ENCODE measurements at places on chromosomes 4 and X.

- DNase-seq = no peak
Measured at GRCh38 chr4:106707776-106708463, 328.2 kb downstream of the DKK2 start.

GRCh38 chr4:11625211-11625610, 196.5 kb upstream of the HS3ST1 start:
- DNase-seq = no peak

- no peak for DNase-seq
Measured at GRCh38 chr4:130896920-130897319, 1801.0 kb downstream of the C4orf33 start.

GRCh38 chr4:152103181-152103901, 342.5 kb upstream of the GATB start:
- no peak for DNase-seq

DNA sequence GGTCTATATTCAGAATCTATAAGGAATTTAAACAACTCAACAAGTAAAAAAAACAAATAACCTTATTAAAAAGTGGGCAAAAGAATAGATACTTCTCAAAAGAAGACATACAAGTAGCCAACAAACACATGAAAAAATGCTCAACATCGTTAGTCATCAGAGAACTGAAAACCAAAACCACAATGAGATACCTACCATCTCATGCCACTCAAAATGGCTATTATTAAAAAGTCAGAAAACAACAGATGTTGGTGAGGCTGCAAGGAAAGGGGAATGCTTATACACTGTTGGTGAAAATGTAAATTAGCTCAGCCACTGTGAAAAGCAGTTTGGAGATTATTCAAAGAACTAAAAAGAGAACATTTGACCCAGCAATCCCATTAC, 201.6 kb downstream of the QDPR start:
- DNase-seq = no peak

GRCh38 chrX:7170898-7171297, 22.9 kb upstream of the PUDP start:
- peak; percentile 34 for DNase-seq

DNA sequence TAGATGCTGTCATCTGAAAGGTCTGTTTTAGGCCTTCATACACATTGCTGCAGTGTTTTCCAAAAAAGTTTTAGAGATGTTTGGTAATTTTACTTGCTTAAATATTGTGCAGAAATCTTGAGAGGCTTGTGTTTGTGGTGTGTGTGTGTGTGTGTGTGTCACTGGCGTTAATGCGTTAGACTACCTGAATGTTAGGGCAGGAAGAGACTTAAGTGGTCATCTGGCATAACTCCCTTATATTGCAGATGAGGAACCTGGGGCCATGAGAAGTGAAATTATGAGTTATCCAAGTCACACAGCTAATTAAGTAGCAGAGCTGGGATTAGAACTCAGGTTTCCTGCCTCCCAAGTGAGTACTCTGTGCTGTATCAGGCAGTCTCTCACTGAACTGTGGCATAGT, 1.4 kb downstream of the LSM6 start:
- DNase-seq = no peak

DNA sequence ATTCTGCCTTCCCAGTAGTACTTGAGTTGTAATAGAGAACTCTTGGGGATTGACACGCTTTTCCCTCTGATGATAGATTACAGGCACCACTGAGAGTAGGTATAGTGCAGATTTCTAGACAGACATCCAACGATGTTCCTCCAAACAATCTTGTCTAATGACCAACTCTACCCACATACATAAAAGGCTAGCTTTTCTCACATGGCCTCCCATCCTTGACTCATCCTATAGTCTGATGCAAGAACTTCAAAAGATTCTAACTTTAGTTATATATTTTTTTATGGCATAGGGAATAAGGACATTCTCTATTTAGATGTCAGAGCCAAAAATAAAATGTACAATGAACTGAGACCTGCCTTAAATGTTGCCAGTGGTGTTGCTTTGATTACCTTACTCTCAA, 60.9 kb downstream of the GLRA2 start:
- no peak for DNase-seq

- DNase-seq = peak; percentile 20
Measured at GRCh38 chr4:38455092-38455862, 208.7 kb upstream of the KLF3 start.

- DNase-seq = no peak
Measured at GRCh38 chr4:175818406-175818805, 6.3 kb upstream of the GPM6A start.

- DNase-seq = no peak
Measured at GRCh38 chr4:153409412-153409811, 56.7 kb upstream of the TMEM131L start.

GRCh38 chrX:6021316-6022091, 207.2 kb downstream of the NLGN4X start:
- DNase-seq = peak; percentile 0

GRCh38 chrX:18129690-18130089, 91.0 kb downstream of the BEND2 start:
- DNase-seq = no peak

DNA sequence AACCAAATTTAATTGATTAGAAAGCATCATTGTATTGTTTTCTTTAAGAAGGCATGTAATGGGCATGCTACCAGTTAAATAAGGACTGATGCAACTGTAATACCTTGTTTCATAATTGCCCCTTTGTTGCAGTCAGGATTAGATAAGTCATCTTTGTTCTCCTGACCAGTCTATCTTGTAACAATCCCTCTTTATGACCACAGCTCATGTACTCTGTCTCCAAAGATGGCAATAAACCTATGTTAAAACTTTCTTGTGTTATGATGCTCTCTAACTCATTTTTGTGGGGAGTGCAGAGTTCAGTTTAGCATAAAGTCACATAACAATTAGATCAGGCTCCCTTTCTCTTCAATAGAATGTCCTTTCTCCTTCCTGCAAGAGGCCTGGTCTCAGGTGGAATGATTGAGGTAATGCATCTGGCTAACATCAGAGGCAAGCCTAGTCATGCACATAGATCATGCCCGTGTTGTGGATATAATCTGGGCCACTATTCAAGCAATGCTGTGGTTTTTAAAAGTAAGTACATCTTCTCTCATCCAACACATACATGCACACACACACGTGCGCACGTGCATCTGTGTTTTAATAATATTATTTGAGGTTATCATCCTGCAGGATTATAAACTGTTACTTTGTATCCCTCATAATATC, 45.6 kb downstream of the TMEM154 start:
- DNase-seq = no peak

- DNase-seq = no peak
Measured at GRCh38 chr4:81106150-81106549, 75.6 kb downstream of the BMP3 start.

DNA sequence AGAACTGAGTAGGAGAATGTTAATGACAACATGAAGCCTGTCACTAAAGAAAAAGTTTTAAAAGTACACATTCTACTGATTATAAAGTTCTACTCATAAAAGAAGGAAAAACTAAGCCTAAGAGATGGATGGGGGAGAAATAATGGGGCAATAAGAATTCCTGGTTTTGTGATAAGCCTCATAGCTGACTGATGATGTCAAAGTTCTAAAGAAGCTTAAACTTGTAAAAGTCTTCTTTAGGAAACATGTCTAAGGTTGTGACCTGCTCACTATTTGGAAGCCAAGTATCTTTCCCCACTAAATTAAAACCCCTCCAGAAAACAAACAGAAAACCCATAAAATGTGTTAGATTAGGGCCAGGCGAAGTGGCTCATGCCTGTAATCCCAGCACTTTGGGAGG, 232.9 kb upstream of the GIMD1 start:
- DNase-seq = no peak

GRCh38 chrX:57528670-57529255, 63.0 kb upstream of the ZXDB start:
- DNase-seq = peak; percentile 2

DNA sequence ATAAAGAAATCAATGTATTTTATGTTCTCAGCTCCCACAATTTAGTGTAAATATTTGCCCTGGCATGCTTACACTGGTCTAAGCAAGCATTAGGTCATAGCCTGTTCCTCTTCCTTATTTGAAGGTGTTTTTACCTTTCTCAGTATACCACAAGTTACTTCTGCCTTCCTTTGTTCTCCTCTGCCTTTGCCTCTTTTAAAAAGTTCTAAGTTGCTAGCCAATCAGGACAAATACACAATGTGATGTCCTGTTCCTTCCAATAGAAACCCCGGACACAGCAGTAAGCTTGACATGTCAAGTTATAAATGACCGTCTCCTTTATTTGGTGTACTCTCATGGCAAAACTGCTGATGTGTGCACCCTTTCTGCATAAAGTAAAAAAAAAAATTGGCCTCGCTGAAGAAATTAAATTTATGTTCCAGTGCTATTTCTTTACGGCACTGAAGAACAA, 49.4 kb downstream of the UGT2B10 start:
- no peak for DNase-seq

- no peak for DNase-seq
Measured at GRCh38 chr4:75723163-75724065, 963 bp upstream of the USO1 start.

DNA sequence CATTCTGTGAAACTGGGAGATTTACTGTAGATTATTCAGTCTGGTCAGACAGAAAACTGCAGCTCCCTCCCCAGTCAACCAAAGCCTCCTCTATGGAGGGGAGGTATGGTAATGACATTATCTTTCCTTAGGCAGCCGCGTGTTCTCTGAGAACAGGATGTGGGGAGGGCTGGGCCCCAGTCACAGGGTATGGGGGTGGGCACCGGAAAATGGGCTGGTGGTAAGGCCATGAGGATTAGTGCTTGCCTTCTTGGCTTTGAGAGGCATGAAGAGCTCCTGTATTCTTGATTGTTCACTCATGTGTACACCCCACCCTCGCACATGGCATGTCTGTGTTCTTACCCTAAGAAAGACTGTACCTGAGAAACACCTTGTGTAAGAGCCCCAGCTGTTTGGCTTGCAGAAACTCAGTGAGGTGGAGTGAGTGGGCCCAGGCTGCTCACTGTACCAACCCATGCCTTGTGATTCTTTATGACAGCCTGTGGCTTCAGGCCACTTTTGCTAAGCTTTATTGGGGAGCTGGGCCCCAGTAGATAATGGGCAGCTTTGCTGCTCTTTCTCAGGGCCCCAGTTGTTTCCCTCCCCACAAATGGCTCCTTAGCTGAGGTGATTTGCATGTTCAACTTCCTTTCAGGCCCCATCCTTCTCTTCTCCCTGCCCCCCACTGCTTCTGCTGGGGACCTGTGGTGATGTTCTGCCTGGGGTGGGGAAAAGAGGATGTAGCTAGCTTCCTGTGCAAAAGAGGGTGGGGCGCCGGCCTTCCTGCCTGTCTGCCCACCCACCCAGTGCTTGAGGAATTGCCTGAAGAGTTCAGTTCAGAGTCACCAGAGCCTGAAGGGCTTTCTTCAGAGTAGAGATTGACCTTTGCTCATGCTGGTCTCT, 30.7 kb downstream of the MSN start:
- peak; percentile 60 for DNase-seq

DNA sequence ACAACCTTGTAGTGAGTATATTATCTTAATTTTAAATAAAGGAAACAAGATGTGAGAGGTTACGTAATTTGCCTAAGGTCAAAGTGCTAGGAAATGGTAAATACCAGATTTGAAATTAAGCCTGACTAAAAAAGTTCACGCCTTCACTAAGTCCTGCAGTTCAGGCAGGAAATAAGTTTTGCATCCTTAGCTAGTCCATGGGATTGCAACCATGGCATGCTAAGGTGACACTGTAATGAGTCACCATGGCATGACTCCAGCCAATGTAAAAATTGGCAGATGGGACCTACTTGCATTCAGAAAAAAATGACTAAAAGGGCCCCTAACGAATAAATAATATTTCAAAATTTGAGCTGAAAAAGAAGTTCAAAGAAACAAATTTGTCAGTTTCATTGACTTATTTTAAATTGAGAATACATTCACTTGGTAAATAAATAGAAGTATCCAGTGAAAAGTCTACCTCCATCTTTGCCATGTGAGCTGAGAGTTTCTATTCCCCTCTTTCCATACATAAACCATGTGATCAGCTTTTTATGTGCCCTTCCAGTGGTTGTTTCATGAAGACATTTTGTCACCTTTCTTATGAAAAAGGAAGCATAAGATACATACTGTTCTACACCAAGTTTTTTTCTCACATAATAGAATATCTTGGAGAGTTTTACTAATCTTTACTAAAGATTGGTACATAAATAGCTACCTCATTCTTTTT, 72.4 kb downstream of the ANKRD50 start:
- DNase-seq = no peak

GRCh38 chr4:121594796-121595526, 101.8 kb downstream of the ANXA5 start:
- DNase-seq = no peak

GRCh38 chr4:74157154-74157553, 764 bp upstream of the MTHFD2L start:
- DNase-seq = no peak

GRCh38 chr4:185457136-185457535, 14.4 kb downstream of the CCDC110 start:
- DNase-seq = no peak

GRCh38 chr4:152920768-152921167, 15.4 kb upstream of the FHDC1 start:
- DNase-seq = no peak

GRCh38 chr4:184818216-184818564, 7.6 kb downstream of the ACSL1 start:
- DNase-seq = no peak

GRCh38 chrX:31252133-31252532, 180.3 kb upstream of the FTHL17 start:
- no peak for DNase-seq

DNA sequence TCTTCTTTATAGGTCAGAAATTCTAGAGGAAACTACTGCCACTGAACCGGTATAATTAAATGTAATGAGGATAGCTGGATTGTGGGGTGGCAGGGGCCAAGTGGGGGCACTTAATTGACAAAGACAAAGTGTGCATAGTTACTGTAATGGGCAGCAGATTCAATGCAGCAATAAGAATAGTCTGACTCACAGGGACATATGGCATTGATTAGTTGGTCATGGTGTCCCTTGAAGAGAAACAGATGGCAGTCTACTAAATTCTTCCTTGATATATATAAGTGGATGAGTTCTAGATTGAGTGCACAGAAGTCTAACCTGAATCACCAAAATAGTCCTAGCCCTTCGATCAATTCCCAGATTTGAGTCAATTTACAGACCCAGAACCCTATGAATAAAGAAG, 31.6 kb downstream of the ETDC start:
- DNase-seq = no peak

GRCh38 chrX:116357329-116357728, 79.1 kb upstream of the SLC6A14 start:
- DNase-seq = no peak

- no peak for DNase-seq
Measured at GRCh38 chr4:175667122-175667521, 144.9 kb downstream of the GPM6A start.

DNA sequence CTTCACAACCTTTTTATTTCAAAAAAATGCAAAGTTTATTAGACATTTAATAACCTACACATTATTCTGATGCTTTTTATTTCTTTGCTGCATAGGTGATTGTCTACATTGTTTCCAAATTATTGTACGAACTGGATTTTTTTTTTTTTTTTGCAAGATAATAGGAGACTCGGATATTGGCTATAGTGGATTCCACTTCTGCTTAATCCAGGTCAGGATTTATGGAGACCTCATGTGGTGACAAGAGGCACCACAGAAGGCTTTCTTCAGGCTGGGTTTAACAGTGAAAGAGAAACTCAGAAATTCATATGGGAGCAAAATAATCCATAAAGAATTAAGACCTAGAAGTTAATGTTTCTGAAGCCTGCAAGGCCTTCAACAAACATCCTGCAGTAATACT, 2.4 kb upstream of the SLIT2 start:
- DNase-seq = no peak
